Hepatocyte (in vitro differentiated cells): ENCODE measurements at places on chromosomes 1 and 21.

- DNase-seq = no peak
These were observed 716 bp upstream of the MTARC1 start for GRCh38 chr1:220786057-220786336.

- DNase-seq = peak; percentile 43
These were observed 57.6 kb downstream of the LDLRAD2 start for GRCh38 chr1:21869620-21870121.

GRCh38 chr21:27649323-27649722, 682.4 kb upstream of the ADAMTS5 start:
- no peak for DNase-seq

DNA sequence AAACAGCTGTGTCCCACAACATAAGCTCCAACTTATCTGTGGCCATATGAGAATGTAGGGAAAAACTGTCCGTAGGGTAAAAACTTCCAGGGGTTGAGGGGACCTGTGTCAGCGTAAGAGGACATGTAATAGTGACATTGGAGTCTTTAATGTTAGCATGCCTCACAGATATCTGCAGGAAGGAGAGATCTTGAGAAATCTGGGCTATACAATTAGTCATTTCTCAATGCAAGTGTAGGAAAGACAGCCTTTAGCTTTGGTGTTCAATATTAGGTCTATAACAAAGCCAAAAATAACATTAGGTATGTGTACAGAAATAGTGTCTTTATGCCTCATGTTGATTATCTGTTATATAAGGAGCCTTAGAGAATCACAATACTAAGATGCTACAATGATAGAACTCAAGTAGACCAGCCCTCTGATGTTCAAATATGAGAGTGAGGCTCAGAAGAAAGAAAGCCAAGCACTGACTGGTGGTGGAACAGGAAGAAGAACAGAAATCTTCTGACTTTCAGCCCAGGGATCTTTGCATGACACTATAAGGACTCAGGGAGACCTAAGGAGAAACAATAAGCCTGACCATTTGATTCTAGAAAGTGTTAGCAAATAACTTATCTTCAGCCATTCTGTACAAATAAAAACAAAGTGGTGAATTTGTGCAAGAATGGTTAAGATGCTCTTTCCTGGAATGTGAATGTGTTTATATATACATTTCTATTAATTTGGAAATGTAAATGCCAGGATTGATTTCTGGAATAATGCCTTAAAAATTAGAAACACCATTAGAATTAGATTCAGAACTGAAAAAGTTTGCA, 152.6 kb downstream of the ZC3H11B start:
- no peak for DNase-seq

DNA sequence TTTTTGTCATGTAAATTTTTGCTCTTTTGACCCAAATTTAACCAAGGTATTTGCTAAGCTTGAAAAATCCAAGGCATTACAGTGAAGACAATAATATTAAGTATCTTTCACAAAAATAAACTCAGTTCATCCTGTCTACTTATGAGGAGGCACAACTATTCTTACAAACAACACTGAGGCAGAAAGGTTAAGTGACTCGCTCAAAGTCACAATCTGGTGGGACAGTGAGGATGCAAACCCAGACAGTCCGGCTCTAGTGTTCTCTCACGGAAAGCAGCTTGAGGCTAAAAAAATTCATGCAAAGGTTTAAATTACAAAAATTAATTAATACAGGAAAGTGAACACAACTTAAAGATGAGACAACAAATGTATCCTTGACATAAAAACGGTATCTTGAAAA, 125.3 kb downstream of the SIPA1L2 start:
- no peak for DNase-seq

GRCh38 chr1:13585612-13585991, 2.0 kb downstream of the PDPN start:
- DNase-seq = no peak

- DNase-seq = no peak
These were observed 47.9 kb upstream of the DYNLT5 start for GRCh38 chr1:66704177-66704875.

GRCh38 chr1:168362991-168363390, 82.3 kb downstream of the TBX19 start:
- DNase-seq = no peak

GRCh38 chr1:155051777-155052398, 772 bp downstream of the ADAM15 start:
- no peak for DNase-seq

GRCh38 chr1:189874715-189875435, 602.8 kb downstream of the BRINP3 start:
- no peak for DNase-seq

- DNase-seq = no peak
These were observed 300.8 kb downstream of the RRAGC start for GRCh38 chr1:38558500-38559445.

GRCh38 chr1:93033785-93034184, 45.3 kb upstream of the MTF2 start:
- DNase-seq = no peak

- no peak for DNase-seq
These were observed 9.2 kb downstream of the C1orf21 start for GRCh38 chr1:184395937-184396480.

DNA sequence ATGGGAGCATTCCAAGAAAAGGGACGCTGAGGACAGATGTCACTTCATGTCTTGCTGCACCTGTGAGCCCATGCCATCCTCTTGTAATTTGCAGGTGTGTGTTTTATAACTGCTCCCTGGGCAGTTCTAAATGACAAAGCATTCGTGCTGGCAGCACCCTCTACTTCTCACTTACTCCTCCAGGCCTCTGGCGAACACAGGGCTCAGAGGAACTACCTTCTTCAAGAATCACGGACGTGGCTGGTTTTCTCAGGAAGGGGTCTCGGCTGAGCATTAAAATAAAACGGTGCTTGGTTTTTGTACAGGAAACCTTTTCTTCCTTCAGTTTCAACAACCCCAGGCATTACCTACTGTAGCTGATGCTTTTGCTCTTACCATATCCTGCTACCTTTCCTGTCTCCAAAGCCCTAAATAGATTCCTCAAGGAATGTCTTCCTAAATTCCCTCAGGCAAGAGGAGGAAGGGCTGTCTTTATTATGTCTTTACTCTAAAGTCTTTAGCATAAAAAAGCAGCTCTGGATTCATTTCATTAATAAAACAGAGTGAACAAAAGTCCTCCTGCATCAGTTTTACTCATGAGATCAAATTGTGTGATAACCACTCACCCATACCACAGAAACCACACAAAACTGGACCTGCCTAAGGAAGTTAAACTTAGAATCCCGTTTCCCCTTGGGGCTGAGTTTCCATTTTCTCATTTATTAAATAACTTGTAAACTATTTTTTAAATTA, 79.0 kb upstream of the MAP10 start:
- no peak for DNase-seq

GRCh38 chr1:169890761-169891538, 2.7 kb downstream of the SCYL3 start:
- peak; percentile 33 for DNase-seq

DNA sequence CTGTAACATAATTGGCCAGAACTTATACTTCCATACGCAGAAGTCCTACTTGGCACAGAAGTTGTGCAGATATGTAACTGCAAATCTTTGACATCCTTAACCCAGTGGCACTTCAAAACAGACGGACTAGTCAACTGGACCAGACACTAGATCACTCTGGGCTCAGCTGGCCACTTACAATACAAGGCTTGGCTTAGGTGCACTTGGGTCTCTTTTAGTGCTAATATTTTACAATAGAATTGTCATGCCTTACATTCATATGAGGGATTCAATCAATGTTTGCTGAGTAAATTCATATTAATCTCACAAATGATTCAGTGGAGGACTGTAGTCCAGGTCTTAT, 20.1 kb downstream of the XKR8 start:
- no peak for DNase-seq

DNA sequence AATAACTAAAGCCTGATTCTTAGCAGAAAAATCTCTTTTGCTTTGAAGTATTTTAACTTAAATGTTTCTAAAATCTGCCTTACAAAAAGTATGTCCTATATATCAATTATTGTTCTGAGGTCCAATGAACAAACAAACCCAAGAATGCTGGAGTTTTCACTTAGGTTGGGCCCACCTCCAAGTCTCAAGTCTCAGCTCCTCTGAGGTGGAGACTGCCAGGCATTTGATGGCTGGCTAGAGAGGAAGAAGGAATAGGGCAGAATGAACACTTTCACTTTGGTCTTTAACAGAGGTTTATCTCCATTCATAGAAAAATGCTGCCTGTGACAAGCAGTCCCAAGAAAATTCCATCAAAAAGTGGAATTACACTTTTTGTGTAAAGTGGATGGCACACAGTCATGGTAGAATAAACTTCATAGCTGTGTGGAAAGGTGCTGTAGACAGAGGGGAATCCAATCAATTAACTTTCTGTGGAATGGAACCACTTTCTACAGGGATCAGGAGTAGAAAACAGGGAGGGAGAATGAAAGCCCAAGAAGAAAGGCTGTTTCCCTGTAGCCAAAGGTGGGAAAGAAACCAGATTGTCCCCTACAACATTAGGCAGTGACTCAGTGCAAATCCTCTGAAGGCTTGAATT, 349.4 kb upstream of the RUNX1 start:
- DNase-seq = no peak

- no peak for DNase-seq
These were observed 1602.9 kb downstream of the KCNT2 start for GRCh38 chr1:195005338-195005737.

DNA sequence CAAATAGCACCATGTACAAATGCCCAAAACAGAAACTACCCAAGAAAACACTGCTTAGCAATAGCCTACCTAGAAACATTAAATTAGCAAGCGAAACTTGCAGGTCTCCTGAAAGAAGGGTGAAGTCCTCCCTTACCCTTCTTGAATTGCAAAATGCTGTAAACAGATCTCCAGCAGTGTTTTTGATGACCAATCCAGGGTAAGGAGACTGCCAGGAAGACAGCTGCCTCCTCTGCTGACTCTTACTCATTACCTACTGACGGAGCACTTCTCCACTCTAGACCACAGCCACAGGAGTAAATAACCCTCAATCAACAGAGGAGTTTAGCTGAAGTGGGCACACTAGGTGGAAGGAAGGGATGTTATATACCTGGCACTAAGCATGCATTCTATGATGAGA, 32.2 kb upstream of the GADD45A start:
- no peak for DNase-seq

- no peak for DNase-seq
These were observed 21.9 kb downstream of the DISP3 start for GRCh38 chr1:11500881-11501280.

- DNase-seq = no peak
These were observed 913.5 kb downstream of the MRPL39 start for GRCh38 chr21:24693779-24694178.

DNA sequence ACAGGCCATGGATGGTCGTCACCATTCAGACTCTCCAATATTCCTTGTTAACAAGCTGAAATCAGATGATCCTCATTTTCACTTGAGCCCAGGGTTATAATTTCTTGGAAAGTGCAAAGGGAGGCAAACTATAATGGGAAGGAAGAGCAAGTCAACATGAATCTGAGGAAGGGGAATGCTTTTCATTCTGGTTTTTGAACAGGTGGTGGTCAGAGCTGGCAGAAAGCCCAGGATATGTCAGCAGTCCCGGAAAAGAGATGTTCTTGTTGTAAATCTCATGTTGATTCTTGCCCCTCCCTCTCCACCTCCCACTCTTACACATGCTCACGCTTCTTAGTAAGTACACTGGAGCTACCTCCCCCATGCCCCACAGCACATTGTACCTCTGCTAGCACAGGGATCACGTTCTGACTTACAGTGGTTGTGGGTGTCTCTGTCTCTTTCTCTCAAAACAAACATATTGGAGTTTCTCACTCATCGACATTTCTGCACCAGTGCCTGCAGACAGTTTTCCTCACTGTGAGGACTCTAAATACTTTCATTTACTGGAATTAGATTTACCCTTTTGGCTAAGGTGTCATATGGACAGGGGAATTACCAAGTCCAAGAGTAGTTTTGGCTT, 77.6 kb downstream of the XCL2 start:
- DNase-seq = peak; percentile 73

GRCh38 chr1:25619101-25619890, 2.7 kb downstream of the MAN1C1 start:
- peak; percentile 52 for DNase-seq

GRCh38 chr1:150121236-150121862, 28.4 kb upstream of the PLEKHO1 start:
- DNase-seq = no peak

DNA sequence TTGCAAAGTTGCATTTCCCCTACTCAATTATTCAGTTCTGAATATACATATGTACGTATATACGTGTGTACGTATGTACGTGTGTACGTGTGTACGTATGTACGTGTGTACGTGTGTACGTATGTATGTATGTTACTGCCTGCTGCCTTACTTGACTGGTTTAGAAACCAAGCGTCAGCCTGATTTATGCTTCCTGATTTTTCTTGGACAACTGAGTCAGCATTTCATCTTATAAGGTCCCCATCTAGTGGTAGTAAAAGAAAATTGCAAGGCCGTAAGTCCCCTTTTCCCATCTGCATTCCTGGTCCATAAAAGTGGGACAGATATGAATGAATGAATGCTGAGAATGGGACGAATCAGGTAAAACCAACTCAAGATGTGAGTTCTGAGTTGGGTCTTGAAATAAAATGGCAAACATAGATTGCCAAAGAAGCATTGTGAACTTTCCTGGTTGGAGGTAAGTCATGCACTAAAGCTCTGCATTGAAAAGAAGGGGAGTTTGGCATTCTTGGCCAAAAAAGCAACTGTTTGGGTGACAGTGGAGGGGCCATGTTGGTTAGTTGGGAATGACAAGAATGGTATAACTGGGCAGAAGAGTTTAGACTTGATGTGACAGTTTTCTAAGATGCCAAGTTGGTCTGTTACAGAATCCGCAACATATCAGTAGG, 76.4 kb upstream of the DNAH14 start:
- DNase-seq = peak; percentile 56

DNA sequence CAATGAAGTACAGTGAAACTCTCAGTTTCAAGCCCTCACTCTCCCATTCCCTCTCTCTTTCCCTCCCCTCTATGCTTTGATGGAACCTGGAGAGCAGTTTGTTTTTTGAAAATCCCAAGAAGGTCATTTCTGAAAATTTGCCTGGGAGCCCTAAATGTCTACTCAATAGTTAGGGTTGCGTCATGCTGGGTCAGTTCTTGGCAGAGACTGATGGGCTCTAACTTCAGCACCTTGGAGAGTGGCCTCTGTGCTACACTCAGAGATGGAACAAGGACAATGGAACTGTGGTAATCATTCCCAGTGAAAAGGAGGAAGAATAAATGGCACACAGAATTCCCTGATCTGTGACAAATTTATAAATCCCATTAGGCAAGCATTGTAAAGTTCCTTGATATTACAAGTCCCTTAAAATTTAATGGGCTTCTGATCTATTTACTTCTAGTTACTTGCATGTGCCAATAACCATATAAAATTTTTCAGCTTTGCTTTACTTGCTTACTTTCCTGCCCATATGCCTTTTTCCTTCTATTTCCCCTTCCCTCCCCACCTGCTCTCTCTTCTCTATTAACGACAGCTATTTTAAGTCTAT, 182.9 kb upstream of the KCND3 start:
- DNase-seq = peak; percentile 84

- no peak for DNase-seq
These were observed 65.6 kb downstream of the OPTC start for GRCh38 chr1:203559523-203559922.

DNA sequence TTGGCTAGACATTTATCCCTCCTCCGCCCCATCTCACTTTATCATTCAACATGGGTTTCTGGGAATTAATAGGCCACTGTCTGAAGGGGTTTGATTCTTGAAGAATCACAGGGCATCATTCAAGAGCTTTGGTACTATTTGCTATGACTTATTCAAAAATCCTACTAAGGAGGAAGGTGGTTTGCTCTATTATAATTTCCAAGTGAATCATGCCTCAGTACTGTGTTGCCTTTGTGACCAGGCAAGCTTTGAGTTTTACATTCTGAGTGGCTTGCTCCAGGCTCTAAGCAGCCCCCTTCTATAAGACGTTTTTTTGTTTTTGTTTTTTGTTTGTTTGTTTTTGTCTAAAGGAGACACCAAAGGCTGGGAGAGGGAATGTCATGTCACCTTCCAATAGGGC, 2.6 kb downstream of the C1orf21 start:
- DNase-seq = no peak
